Left ventricle myocardium superior (tissue), 1 donor: ENCODE measurements at places on chromosomes 3 and 15. TPM values are rescaled to one million over a fixed set of nuclear protein-coding genes. Genes with fewer than 3 reads are reported as not detected.

BFSP2 gene
- not detected for total RNA-seq

TMEM158 gene
- total RNA-seq = 0.82 TPM

CCK gene
- total RNA-seq = not detected

DISP2 gene
- total RNA-seq = 5.2 TPM

GOLGA6C gene
- total RNA-seq = not detected
